Activated CD4-positive, alpha-beta T cell treated with anti-CD3 and anti-CD28 coated beads, Interleukin-2, amount 10 ng/mL, durations not matched to agents 7 days and 5 days (primary cell): ENCODE measurements at places on chromosomes 4 and X.

DNA sequence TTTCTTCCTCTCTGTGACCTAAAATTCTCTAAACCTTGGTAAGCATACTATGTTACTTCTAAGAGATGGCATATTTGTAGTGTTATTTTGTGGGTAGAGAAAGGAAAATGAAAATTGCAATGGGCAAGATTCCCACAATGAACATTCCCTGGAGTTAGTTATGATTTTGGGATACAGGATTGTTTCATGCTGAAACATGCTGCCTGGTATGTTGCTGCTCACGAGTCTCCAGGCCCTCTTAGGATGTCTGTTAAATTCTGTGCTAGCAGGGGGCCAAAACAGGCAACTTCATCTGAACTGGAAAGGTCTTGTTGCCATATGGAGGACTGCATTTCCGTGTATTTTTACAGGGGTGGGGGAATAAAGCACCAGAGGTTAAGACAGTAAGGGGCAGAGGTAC, 18.9 kb upstream of the MSMO1 start:
- no peak for DNase-seq
- no peak overlapping the region for H3K27ac ChIP-seq
- peaks cover 38% of the 10 kb centered on the region for H3K36me3 ChIP-seq
- no peaks in the 10 kb centered on the region for H3K27me3 ChIP-seq
- no peaks in the 10 kb centered on the region for H3K4me1 ChIP-seq
- H3K4me3 ChIP-seq = no peak overlapping the region

- DNase-seq = peak; percentile 30
- peak overlapping the region; percentile 99 for H3K4me3 ChIP-seq
- peaks cover 44% of the 10 kb centered on the region for H3K4me1 ChIP-seq
- peak overlapping the region; percentile 97 for H3K27ac ChIP-seq
- peaks cover 41% of the 10 kb centered on the region for H3K36me3 ChIP-seq
- H3K27me3 ChIP-seq = peaks cover 4% of the 10 kb centered on the region
Observed at GRCh38 chrX:2691543-2692220, 587 bp downstream of the CD99 start.

- H3K4me1 ChIP-seq = no peaks in the 10 kb centered on the region
- no peak overlapping the region for H3K27ac ChIP-seq
- no peak for DNase-seq
- no peak overlapping the region for H3K4me3 ChIP-seq
- no peaks in the 10 kb centered on the region for H3K36me3 ChIP-seq
Observed at GRCh38 chrX:111348429-111348828, 63.6 kb downstream of the DCX start.

GRCh38 chr4:7761720-7762119, 177.9 kb downstream of the AFAP1 start:
- no peaks in the 10 kb centered on the region for H3K27me3 ChIP-seq
- peak; percentile 41 for DNase-seq
- peaks cover 25% of the 10 kb centered on the region for H3K4me1 ChIP-seq

- H3K36me3 ChIP-seq = no peaks in the 10 kb centered on the region
- H3K4me3 ChIP-seq = no peak overlapping the region
- no peaks in the 10 kb centered on the region for H3K4me1 ChIP-seq
- H3K27me3 ChIP-seq = peaks cover 2% of the 10 kb centered on the region
- DNase-seq = no peak
- no peak overlapping the region for H3K27ac ChIP-seq
Observed at GRCh38 chr4:183554878-183555585, 50.2 kb downstream of the ING2 start.

- H3K36me3 ChIP-seq = no peaks in the 10 kb centered on the region
- H3K4me3 ChIP-seq = no peak overlapping the region
- H3K4me1 ChIP-seq = no peaks in the 10 kb centered on the region
Observed at GRCh38 chr4:104531390-104531789, 36.7 kb upstream of the CXXC4 start.
